Activated T-helper 1 cell treated with anti-CD3 and anti-CD28 coated beads, Interleukin-12 subunit alpha, Interleukin-12 subunit beta, Interleukin-2, Interleukin-4 antibody, amounts not matched to agents 30 ng/mL and 10 ng/mL and 1 ng/mL, durations not matched to agents 14 hours and 24 hours and 36 hours (primary cell): ENCODE measurements at places on chromosomes 5 and 9. TPM values are rescaled to one million over a fixed set of nuclear protein-coding genes. Genes with fewer than 3 reads are reported as not detected.

PAEP gene
- not detected in 2 replicates for total RNA-seq

PCDHA10 gene
- total RNA-seq, result not detected in 2 replicates

CARTPT gene
- total RNA-seq, result not detected in 2 replicates

SETD9 gene
- total RNA-seq, result 13.6 and 14.9 TPM in 2 replicates

SPATA31C1 gene
- total RNA-seq, result not detected in 2 replicates

DNA sequence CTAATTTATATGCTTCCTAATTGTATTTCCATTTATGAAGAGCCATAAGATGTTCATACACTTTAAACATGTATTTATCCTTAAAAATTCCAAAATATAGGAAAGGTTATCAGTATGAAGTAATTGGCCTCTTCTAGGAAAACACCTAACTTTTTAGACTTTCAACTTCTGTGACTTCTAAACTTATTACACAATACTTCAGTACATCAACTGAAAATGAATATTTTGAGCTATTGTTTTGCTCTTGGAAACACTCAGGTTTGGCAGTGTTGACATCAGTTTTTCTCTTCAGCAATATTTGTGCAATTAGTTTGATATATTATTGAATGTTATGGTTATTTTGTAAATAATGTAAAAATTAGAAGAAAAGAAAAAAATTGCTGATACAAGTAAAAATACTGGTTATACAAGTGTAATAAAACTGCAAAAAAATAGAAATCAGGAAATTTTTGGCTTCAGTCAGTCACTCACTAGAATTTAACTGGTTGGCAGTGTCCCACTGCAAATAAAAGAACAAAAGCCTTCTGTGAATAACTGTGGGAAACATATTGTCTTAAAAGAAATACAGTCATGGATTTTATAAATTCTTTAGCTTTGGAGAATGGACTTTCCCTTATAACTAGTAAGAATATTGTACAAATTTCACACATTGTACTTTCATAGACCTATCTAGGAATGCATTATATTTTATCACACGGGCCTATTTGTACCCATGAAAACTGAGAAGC lies 635.9 kb downstream of the TLE1 start:
- DNase-seq, result no peak

- no peak for DNase-seq
Observed at GRCh38 chr5:31639481-31640411, 815 bp downstream of the PDZD2 start.

DNA sequence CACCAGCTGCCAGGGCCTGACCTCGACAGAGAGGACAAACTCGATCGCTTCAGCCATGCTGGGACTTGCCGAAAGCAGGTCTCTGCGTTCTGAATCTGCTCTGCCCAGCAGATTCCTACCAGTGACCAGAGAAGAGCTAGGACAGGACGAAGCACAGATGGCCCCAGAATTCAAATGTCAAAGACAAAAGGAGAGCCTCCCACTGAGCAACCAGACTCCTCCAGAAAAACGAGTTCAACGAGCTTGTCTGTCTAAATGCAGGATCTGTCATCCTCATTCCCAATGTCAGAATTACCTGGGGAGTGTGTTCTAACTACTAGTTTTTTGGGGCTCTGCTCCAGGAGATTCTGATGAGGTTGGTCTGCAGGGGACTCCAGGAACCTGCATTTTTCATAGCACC lies 13.4 kb downstream of the AK8 start:
- no peak for DNase-seq

DNA sequence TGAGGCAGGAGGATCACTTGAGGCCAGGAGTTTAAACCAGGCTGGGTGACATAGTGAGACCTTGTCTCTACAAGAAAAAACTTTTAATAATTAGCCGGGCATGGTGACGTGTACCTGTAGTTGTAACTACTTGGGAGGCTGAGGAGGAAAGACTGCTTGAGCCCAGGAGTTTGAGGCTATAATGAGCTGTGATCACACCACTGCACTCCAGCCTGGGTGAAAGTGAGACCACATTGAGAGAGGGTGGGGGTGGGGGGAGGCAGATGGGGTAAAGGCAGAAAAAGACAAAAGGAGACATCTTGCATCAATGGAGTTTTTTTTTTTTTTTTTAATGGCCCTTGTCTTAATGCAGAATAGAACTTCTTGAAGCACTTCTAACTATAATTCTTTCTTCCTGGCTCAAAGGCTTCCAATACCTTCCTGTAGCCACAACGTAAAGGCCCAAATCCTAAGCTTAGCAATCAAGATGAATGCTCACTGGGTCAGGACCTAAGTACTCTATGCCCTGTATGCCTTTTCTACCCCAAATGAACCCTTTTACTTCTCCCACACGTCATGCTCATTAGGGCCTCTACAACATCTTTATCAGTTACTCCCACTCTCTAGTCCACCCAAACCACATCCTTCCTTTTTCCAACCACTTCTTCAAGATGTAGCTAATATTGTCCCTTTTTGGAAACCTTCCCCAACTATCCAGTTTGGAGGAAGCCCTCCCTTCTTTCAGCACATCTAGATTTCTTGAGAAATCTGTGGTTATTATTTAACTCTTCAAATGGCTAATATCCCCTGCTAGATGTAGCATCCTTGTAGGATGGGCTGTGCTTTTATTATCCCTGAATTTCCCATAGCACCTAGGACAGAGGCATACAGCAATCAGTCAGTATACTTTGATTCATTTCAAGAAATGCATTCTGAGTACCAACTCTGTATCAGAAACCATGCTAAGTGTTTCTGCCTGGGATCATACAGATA lies 40.8 kb downstream of the CSF2 start:
- DNase-seq, result no peak

DNA sequence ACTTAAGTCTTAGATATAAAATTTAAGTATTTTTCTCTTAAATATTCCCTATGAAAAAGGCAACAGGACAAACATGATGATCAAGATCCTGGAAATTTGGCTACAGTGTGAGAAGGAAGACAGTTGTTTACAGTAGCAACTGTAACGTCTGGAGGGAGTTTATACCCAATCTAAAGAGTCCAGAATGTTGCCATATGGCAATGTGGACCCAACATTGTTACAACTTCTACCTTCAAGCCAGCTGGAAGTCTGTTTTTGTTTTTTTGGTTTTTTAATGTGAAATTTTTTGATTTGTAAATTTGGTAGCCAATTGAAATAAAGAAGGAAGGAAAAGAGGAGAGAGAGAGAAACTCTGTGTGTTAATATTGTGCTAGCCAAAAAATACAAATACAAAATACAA lies 233.4 kb downstream of the CHSY3 start:
- no peak for DNase-seq

DNA sequence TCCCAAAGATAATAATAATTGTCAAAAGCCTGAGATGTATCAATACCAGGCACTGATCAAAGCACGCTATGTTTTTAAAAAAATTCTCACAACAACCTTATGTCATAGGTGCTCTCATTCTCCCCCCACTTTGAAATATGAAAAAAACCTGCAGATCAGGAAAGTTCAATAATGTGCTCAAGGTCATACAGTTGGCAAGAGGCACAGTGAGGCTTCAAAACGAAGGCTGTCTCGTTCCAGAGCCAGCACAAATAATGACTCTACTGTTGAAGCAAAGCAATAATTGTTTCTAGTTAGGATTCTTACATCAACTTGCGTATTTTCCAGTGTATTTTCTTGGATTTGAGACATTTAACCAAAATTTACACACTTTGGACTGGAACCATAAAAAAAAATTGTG lies 88.3 kb downstream of the RAB3C start:
- no peak for DNase-seq

- DNase-seq, result no peak
Observed at GRCh38 chr9:73050065-73050816, 97.4 kb upstream of the ALDH1A1 start.

DNA sequence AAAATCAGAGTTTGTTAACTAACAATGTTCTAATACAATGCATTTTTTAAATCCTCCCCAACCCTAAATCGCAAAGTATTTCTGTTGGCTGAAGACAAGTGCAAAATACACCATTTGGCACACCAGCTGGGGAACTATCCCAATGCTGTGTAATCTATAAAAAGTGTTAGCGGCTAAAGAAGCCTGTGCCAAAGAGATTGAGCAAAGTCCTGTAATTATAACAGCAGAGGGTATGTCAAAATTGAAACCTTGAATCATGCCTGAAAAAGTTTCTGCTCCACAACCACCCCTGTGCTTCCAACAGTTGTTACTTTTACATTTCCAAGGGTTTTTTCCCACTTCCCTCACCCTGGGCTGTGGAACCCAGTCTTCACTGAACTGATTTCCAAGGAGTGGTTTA lies 83.1 kb upstream of the PLPP6 start:
- DNase-seq, result no peak

DNA sequence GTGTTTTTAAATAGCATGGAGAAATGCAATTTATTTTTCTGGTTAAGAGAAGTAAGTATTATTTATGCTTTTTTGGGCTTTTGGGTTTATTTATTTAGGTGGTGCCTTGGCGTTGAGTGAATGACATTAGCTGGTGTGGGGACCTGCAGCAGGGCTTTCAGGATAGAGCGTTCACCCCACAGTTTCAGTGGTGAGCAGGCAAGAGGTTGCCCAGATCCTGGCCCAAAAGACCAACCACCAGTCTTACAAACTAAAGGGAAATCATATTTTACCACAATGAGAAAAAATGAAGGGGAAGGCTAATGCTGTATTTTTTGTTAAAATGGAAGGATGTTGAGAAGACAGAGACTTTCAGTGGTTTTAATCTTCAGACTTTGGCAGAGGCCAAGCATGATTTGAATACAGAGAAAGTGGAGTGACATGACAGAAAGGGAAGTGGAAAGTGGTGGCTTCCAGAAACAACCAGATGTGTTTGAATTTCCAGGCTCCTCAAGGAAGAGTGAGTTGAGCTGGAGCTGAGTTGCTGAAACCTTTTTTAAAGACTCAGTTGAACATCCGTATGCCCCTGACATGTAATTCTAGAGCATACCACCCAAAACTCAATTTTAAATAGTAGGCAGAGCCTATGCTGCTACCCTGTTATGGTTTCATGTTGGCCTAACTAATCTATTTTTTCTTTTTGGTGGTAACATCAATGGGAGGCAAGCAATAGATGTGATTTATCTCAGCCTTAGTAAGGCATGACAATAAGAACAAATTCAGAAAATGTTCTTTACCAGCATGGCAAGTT lies 94.8 kb downstream of the AOPEP start:
- no peak for DNase-seq

- no peak for DNase-seq
Observed at GRCh38 chr9:87465816-87466215, 31.9 kb upstream of the DAPK1 start.

DNA sequence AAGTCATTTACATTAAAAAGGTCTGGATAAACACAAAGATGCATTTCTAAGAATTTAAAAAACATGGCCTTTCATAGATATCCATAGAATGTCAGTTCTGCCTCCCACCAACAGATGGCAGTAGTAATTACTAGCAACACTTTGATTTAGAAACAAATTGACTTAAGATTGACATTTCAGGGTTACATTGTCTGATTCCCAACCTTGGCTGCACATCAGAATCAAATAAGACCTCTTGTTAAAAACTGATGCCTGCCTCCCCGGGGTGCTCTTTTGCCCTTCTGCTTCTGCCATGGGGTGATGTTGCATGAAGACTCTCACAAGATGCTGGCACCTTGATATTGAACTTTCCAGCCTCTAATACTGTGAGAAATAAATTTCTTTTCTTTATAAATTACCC lies 146.2 kb upstream of the GPR151 start:
- no peak for DNase-seq
